Smooth muscle cell of bladder (primary cell): ENCODE measurements at places on chromosomes 3 and 15. TPM values are rescaled to one million over a fixed set of nuclear protein-coding genes. Genes with fewer than 3 reads are reported as not detected.

The MCF2L2 gene
- total RNA-seq = 0.14 and 0.37 TPM in 2 replicates

The SLC12A8 gene
- 45.4 and 79.0 TPM in 2 replicates for total RNA-seq

The PLA2G4D gene
- not detected in 2 replicates for total RNA-seq

The SLC22A13 gene
- total RNA-seq = 0.14 and 0.28 TPM in 2 replicates

The CKMT1A gene
- total RNA-seq = 0.18 TPM in 1 of 2 replicates, not detected in the other

The NME9 gene
- 0.09 TPM in 1 of 2 replicates, not detected in the other for total RNA-seq
